ENCODE measurements at places on chromosomes 3 and 15.
A peak's percentile ranks its signal among the peaks of the same experiment; 100 is the strongest.

DNA sequence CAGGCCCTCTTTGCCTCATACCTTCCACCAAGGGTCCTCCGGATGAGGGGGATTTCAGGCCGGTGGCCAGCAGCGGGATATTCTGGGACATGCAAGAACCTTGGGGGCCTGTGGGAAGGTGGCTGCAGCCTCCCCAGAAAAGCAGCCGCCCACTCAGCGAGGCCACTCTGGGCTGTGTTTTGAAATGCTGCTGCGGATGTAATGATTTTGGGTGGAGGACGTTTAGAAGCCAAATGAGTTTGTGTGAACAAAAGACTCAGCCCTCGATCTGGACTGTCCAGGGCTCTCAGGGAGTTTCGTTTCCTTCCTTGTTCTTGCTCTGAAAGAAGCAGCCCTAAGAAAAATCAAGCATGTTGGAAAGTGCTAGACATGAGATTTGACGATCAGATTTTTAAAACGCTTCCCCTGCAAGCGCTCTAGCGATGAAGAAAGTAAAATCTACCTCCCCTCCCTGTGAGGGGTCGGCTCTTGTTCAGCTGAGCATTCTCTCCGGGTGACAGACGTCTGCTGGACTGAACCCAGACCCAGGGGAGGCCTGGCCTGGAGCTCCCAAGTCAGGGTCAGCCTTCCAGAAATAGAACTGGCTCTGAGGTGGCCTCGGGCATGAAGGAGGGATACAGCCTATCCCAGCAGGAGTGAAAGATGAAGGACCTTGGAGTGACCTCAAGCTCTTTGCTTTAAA lies 12.9 kb downstream of the HEG1 start:
- no peak for DNase-seq

DNA sequence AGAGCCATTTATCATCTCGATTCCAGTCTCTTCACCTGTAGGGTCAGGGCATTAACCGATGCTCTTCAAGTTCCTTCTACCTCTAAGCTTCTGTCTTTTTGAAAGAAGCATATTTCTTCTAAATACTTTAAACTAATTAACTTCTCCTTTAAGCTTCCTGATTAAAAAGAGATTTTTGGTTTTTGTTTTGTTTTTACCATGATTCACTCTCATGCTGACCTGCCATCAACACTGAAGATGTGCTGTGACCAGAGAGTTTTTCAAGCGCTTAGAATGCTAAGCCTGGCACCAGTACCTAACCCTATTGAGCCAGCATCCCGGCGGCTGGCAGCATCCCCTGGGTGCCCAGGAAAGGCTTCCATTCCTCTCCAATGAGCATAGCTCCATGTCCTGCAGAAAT lies 89.3 kb downstream of the FOXP1 start:
- DNase-seq = no peak

DNA sequence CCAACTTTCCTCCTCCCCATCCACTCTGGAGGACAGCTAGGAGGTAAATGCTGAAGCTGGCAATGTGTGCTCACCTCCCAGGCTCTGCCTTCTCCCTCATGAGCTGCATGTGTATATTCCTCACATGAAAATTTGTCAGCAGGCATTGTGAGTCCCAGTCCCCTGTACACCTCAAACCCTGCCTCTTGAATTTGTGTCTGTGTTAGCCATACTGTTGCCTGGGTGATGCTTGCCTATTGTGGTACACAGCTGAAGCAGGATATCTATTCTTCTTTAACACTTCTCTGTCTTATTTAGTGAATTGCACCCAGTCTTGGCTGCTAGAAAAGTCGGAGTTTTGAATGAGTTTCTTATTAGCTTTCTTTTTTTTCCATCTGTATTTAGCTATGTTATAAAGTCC lies 586.0 kb upstream of the TGFBR2 start:
- DNase-seq = no peak

DNA sequence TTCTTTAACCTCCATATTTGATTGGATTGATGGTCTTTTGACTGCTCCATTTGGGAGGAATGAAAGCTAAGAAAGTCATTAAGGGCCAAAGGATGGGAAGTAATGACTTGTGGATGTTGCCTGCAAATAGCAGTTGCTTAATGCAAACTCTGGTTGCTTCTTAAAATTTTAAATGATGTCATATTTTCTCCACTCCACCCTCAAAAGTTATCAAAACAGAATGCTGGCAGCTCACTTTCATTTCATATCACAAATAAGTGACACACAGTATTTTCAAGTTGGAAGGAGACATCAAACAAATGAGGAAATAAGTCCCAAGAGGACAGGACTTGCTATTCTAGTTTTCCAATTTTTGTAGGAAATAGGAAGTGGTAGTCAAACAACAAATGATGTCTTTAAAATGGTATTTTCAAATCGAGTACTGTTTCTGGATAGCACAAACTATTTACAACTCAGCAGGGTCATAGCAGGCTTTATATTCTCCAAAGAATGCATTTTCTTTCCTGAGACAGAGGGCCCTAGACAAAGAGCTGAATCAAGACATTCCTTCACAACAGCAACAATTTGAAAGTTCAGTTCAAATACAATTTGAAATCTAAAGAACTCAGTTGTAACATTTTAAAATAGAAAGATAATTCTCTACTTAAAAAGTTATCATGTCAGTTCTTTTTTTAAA lies 165.1 kb upstream of the UBE2E1 start:
- DNase-seq = no peak

GRCh38 chr3:109023656-109024254 lies 70.1 kb upstream of the GUCA1C start:
- peak; percentile 57 for DNase-seq

GRCh38 chr3:48952510-48953118 lies 34.0 kb downstream of the ARIH2 start:
- DNase-seq = peak; percentile 12

DNA sequence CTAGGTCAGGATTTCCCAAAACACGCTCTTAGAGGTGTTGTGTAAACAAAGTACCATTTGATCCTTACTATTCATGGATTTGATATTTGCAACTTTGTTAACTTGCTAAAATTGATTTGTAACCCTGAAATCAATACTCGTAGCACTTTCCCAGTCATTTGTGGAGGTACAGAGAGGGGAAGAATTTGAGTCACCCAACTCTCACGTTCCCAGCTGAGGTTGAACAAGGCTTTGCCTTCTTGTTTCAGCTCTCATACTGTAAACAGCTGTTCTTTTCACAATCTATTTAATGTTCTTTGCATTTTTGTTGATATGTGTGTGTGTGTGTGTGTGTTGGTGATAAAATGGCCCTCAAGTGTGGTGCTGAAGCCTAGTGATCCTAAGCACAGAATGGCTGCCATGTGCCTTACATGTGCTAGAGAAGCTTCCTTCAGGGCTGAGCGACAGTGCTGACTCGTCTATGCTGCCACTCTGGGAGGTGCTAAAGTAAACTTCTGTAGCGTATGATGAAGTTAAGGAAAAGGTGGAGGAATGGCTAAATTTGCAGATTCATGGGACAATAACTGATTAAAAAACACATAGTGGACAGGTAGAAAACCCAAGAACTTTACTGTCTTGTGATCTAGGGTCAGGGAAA lies 173.2 kb downstream of the APBA2 start:
- no peak for DNase-seq

- no peak for DNase-seq
Measured at GRCh38 chr3:194854659-194855390, 169.1 kb downstream of the FAM43A start.

- no peak for DNase-seq
Measured at GRCh38 chr3:174098746-174099145, 701.2 kb downstream of the NLGN1 start.

GRCh38 chr15:22231603-22232002 lies 151.3 kb downstream of the OR4M2 start:
- no peak for DNase-seq

GRCh38 chr3:72756900-72757299 lies 91.3 kb downstream of the SHQ1 start:
- no peak for DNase-seq

DNA sequence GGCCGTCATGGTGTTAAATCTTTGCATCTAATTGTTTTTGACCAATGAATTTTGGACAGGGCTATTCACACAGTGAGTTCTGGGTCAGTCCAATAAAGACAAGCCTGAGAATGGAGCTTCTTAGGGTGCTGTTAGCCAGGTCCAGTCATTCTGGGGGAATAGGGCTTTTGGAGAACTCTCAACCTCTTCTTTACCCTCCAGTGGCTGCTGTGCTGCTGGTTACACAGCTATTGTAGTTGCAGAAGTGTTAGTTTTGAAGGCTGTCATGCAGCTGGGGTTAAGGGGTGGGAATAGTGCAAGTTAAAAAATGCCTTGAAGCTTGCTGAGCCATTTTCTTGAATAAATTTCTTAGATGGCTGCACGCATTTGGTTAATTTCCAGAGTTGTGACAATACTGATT lies 89.9 kb downstream of the CHD2 start:
- DNase-seq = no peak

DNA sequence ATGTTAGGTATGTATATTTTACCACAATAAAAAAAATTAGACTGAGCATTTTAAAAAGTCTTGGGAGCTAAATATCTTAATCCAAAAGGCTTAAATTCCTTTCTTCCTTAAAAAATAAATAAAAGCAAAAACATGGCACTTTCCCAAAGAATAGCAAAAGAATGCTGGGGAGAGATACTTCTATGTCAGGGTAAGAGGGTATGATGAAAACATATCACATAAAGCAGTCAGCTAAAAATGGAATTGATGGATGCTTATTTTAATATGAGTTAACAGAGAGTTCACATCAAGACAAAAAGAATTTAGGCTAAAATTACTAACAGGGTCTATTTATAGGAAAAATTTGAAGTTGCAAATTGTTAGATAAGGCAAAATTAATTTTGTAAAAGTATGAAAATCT lies 141.0 kb downstream of the MYLK start:
- DNase-seq = no peak

DNA sequence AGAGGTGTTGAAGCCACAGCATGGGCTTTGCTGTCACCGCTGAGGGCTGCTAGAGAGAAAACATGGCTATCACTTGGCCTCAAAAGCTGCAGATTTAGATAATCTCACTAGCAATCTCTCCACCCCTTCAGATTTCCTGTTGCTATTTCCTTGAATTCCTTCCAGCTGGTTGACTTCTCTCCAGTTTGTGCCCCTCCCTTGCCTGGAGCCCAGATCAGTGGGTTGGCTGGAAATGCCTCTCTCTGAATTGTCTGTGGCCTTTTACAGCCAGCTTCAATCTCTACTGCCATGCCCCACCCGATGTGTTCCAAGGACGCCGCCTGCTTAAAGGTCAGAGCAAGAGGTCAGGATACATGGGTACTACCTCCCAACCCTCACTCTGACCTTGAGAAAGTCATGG lies 294.1 kb downstream of the NTRK3 start:
- DNase-seq = no peak

DNA sequence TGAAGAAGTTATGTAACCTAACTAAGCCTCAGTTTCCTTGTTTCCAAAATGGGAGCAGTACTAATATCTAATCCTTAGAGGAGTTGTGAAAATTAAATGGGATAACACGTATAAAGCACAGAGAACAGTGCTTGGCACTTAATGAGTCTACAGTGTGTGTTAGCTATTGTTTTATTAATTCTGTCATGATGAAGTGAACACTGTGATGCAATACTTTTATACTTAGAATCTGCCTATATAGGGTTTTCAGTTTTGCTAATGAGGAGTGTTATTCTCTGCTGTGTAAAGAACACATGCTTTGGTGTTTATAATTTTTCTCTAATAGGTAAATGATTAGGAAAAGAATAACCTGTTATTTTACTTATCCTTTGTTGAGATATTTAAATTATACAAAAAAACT lies 65.2 kb downstream of the MBNL1 start:
- no peak for DNase-seq

DNA sequence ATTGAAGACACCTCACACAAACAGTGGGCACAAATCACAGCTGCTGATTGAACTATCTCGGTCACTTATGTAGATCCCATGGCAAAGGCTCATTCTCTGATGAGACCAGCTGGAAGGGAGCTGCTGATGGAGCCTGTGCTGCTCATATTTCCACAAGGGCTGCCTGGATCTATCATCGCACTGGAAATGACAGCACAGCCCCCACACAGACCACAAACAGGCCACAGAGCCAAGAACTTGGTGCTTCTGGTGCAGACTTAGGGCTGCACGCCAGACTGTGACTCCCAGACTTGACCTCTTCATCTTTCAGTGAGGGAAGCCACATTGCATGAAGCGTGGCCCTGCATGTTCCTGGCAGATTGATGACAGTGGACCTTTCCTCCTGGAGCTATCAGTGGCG lies 197.6 kb downstream of the MINAR1 start:
- no peak for DNase-seq

DNA sequence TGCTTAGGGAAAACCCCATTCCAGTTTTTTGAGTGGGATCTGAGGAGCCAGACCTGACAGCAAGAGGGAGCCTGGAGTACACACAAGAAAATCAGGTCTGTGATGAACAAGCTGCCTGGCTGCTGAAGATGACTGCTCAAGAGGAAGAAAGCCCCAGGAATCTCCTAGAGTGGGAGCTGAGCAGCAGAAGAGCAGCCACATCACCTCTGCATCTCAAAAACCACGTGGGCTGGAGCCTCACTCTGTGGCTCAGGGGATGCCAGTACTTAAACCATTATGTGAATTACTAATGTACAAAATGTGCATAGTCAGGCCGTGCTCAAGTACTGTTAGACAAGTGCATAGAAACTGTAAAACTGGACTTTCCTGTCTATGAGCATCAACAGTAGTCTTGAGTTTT lies 52.4 kb downstream of the SLC9A9 start:
- no peak for DNase-seq

GRCh38 chr3:129122412-129123011 lies 908 bp upstream of the RAB43 start:
- no peak for DNase-seq

GRCh38 chr3:136270179-136270578 lies 20.0 kb downstream of the PCCB start:
- no peak for DNase-seq

DNA sequence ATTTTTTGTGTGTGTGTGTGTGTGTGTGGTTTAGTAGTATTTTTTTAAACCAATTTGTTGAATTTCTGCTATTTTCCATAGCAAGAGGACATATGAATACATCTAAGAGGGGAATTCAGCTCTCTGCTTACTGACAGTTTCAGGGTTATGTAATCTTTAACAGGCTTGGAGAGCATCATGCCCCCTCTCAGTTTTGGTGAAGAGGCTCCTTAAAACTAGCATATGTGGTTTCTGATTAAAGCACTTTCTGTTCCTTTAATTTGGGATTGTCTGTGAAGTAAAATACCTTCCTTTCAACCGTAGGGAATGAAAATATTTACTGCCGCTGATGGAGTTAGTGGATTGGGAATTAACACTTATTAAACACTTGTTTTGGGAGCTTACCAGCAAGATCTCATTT lies 19.4 kb upstream of the NFKBIZ start:
- DNase-seq = no peak

GRCh38 chr3:144470666-144471065 lies 499.0 kb downstream of the DIPK2A start:
- no peak for DNase-seq

DNA sequence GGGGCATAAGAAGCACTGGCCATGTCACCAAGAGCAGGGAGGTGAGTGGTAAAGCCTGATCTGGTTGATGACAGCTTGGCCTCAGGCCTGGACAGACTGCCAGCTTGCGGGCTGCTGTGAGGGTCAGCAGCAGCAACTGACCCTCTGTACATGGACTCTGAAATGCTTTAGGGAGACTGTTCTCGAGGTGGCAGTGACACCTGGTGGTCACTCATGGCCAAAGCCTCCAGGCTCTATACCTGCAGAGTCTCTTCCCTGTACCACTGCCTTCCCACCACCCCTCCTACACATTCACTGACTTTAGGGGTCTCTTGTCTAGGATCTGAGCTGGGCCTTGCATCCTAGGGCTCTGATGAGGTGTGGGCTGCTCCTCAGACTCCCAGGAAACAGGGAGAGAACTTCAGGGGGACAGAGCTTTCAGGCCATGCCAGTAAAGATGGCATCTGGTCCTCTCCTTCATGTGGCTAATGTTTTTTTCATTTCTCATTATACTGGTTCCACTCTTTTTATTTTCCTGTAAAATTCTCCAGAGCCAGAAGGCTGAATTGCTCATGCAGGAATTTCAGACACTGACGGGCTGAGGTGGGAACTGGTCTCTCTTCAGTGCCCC lies 17.2 kb upstream of the TIMP4 start:
- DNase-seq = no peak
